Activated effector memory CD4-positive, alpha-beta T cell treated with Interleukin-2 at 50 U/mL for 16 hours (primary cell): ENCODE measurements at places on chromosomes 4 and X.

- DNase-seq = no peak
These were observed 63.4 kb upstream of the TMEM164 start for GRCh38 chrX:109939498-109939897.

- DNase-seq = no peak
These were observed 11.7 kb downstream of the GPKOW start for GRCh38 chrX:49111791-49112190.

- DNase-seq = no peak
These were observed 13.6 kb upstream of the RBPJ start for GRCh38 chr4:26307037-26307800.

DNA sequence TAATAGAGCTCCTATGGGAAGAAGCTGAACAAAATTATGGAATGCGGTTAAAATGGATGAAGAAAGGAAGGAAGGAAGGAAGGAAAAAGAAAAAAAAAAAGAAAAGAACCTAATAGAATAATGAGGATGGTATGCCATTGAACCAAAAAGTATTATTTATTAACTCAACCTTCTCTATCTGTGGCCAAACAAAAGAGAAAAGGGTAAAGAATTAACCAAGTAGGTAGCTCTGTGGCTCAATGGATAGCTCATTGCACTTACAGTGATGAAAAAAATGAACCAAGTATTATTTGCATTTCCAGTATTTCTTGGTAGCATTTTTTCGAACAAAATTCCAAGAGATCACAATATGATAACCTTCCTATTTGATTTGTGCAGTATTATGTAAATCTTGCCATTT, 56.9 kb upstream of the SLC39A8 start:
- DNase-seq = no peak

DNA sequence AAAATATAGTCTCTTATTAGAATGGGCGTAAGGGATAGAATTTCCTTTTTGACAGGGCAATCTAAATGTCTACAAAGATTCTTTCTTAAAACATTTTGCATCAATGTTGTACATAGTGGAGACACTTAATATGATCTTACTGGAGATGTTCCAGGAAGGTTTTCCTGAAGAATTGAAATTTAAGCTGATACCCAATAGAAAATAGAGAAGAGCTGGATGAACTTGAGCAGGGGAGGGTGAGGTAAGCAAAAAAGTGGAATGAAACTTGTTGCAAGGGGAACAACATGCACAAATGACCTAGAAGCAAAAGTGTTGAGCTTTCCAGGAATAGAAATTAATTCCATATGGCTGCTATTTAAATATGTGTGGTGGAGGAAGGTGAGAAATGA, 19.7 kb downstream of the SLAIN2 start:
- no peak for DNase-seq

DNA sequence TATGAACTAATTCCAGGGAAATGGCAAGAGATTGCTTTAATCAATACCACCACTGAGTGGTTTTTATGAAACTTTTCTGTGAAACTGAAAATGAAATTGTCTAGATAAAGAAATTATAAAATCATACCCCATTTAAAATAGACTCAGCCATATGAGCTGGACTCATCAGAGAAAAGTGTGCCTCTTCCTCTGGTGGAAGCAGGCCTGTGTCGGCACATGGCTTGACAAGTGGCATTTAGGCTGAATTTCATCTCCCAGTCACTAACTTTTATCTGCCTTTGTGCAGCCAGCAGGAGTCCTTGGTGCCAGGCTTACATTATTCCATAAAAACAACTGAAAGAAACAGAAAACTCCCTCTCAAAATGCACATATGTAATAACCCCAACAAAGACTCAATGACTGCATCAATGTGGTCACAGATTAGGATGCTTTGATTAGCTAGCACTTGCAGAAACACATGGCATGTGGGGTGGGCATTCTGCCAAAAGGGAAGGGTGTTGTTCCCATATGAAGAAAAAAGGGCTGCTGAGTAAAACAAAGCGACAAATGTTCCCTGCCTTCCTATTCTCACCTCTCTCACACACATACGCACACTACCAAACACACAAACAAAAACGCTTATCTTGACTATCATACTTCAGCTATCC, 232.3 kb downstream of the PABPC4L start:
- DNase-seq = no peak

GRCh38 chr4:92992758-92993157, 689.0 kb downstream of the GRID2 start:
- no peak for DNase-seq

DNA sequence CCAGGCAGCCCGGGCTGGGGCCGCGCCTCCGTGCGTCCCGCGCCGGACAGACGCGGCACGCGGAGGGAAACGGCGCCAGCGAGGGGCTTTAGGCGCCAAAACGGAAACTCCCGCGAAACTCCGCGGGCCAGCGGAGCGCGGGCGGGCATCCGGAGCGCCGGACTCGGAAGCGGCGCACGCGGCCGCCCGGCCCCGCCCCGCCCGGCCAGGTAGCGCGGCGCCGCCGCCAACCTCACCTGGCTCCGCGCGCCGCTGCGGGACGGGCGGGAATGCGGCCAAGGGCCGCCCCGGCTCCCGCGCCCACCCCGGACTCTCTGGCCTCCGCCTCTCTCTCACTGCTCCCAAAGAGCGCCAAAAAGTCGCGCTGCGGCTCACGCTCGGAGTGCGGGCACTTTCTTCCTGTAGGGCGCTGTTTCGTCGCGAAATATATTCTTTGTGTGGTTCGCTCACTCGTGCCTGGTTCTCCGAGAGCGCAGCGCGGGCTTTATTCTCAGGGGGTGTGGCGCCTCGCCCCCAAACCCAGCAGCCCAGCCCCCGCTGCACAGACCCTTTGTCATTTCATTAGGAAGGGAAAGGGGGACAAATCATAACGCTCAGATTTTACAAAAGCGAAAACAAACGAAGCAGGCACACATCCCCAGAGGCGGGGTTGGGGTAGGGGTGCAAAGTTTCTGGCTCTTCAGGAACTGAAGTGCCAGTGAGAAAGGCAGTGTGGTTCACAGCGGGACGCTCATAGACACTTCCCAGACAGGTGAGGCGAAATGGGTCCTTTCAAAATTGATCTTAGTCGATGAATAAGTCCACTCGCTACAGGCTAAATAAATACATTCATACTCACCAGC, 961 bp upstream of the MBNL3 start:
- DNase-seq = peak; percentile 31

DNA sequence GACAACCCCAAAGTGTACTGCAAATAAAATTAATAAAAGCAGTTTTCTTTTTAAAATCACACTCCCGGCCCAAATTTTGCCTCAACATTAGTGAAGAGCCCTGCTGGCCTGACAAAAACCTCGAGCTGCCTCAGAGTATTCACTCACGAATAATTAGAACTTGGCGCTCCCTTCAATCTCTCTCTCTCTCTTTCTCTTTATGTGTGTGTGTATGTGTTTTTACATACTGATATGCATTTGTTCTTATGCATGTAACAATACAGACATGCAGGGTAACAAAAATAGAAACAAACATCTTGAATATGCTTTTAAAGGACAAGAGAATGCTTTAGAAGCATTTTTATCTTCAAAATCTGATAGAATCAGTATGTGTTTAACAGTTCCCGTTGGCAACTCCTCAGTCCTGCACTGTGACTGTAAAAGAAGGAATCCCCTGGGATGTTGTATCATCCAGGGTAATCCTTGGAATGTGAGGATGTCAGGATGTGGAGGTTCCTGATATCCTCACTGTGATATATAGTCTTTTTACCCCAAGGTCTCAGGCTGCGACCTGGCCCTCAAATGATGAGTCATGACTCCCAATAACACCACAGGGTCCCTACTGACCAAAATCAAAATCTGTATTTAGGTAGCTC, 53.0 kb downstream of the PTCHD1 start:
- DNase-seq = no peak

DNA sequence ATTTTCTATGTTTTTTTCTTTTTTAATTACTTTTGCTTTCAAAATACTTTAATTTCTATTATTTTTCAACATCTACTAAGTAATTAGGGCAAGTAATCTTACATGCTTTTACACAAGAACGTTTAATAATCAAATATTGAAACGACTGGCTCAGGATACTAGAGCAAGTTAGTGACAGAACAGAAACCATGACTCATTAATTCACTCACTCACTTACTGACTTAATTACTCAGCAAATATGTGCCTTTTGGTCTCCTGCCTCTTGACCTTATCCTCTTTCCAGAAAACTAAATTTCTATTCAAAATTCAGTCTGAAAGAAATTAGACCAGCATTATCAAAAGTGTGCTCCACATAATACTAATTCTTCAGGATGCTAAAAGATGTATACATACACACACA, 314.9 kb upstream of the TEX13C start:
- DNase-seq = no peak

DNA sequence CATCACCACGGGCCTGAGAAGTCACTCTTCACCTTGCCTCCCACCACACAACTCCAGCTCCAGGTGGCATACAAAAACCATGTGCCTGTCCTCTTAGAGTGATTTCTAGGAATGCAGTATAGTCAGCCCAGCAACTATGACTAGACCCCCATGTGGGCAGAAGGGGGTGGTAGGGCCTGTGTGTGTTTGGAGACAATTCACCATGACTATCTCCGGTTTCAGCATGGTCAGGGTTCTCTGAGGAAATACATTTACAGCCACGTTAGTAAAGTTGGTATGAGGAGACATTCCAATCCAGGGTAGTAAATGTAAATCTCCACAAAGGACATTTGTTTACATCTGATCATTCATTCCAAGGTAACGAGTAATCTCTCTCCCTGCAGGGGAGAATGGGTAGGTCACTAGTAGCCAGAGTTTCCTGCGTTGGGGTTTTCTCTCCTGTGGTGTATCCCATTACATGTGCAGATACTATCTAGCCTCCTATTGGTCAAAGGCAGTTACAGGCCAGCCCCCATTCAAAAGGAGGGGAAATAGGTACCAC, 4.2 kb upstream of the MTMR1 start:
- DNase-seq = no peak

DNA sequence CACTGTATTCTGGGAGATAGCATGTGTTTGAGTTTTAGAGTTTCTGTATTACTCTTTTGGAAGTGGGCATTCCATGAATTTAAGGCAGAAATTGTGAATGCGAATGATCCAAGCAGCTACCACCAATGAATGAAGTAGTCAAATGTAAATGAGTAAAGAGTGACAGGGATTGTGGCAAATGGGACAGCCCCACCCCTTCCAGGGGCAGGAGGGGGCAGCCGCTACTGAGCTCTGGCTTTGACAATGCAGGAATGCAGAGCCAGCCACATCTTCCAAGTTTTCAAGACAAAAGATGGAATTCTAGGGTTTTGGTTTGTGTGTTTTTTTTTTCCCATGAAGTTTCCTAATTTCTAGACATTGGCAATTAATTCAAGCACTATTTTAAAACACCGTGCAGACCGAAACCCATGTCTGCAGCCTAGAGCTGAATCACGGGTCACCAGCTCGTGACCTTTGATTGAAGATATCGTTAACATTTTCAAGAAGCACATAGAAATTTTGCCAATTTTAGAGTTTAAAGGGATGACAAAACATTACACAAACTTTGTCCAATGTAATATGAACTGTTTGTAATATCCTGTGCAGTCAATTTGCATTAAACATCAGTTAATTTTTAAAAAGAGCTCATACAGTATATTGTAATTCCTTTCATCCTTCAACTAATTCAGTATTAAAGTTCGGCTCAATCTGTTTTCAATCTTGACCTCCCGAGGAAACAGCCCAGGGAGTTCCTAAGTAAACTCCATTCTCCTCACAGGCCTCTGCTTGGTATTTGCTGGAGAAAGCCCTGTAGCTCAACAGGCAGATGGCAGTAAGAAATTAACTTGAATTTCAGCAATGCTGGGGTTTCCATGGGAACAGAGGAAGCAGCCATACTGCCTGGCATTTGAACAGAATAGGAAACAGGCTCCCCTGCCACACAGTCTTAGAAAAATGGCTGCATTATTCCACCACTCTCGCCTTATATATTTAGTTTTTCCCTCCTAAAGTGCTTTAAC, 83.4 kb downstream of the UCHL1 start:
- DNase-seq = no peak

GRCh38 chr4:100891808-100892207, 374.0 kb upstream of the EMCN start:
- no peak for DNase-seq

DNA sequence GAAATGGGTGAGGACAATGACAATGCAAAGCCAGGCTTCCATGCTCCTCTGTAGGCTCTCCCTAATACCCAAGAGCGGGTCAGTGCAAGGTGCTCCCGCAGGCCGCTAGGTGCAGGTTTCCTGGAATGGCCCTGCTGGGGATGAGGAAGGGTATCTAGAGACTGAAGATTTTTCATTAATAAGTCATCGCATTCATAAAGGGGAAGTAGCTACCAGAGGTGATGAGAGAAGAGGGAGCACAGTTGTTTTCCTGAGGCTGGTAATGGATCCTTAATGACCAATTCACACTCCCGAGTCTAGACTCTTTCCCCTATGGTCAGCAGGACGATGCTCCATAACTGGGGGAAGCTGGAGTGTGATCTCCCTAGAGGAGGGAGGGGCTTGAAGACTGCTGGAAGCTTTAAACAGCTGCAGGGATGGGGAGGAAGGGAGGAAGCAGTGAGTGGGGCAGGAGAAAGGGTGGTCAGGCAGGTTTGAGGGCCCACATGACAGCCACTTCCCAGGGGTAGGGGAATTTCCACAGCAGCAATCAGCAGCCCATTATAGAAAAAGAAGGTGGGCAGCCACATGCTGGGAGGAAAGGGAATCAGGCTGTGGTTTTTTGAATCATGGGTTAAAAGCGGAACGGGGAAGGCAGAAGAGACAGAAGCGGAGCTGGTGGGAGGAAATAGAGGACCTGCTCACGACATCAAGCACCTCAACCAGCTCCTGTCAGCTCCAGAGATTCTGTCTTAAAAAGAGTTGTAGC, 10.2 kb upstream of the ATP6AP2 start:
- no peak for DNase-seq

- no peak for DNase-seq
These were observed 270.3 kb downstream of the BMPR1B start for GRCh38 chr4:95027905-95028618.

DNA sequence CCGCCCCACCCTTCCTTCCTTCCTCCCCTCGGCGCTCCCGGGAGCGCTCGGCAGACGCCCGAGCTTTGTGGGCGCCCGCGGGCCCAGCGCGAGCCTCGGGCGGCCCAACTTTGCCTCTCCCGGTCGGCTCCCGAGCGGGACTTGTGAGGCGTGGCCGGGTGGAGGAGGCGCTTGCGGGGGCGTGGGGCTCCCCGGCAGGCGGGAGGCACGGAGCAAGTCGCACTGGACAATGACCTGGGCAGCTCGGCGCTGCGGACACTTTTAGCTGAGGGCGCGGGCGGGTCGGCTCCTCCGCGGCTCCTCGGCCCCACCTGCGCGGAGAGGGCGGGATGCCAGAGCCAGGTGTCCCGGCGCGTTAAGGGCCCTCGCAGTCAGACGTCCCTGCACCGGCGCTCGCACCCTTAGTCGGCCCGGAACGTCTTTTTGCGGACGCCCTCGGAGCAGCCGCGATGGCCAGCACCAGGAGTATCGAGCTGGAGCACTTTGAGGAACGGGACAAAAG, 385 bp downstream of the DCLK2 start:
- no peak for DNase-seq

GRCh38 chr4:120616-121015, 3.7 kb upstream of the ZNF718 start:
- DNase-seq = no peak

GRCh38 chr4:23947826-23948225, 58.0 kb upstream of the PPARGC1A start:
- DNase-seq = no peak

GRCh38 chr4:177587989-177588388, 145.8 kb upstream of the AGA start:
- DNase-seq = no peak

GRCh38 chrX:46039526-46039925, 505.7 kb downstream of the ZNF674 start:
- DNase-seq = no peak
